ENCODE measurements at places on chromosomes 13 and 19.

DNA sequence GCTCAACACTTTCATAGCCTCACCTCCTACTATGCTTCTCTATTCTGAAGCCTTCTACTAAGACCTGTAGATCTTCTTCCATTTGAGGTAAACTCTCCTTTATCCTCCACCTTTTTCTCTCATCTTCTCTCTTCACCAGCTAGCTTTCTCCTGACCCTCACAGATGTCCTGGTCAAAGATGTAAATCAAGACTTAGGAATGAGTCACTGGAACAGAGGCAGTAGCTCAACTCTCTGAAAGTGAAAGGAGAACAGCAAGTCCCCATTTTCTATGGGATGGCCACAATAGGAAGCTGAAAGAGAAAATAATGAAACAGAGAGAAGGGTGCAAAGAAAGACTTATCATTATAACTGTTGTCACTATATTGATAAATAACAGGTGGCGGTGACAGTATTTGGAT is 86.1 kb upstream of the DOCK9 start:
- no peak for DNase-seq
- no peaks in the 10 kb centered on the region for H3K27me3 ChIP-seq
- H3K4me3 ChIP-seq: no peak overlapping the region
- H3K27ac ChIP-seq: no peak overlapping the region

DNA sequence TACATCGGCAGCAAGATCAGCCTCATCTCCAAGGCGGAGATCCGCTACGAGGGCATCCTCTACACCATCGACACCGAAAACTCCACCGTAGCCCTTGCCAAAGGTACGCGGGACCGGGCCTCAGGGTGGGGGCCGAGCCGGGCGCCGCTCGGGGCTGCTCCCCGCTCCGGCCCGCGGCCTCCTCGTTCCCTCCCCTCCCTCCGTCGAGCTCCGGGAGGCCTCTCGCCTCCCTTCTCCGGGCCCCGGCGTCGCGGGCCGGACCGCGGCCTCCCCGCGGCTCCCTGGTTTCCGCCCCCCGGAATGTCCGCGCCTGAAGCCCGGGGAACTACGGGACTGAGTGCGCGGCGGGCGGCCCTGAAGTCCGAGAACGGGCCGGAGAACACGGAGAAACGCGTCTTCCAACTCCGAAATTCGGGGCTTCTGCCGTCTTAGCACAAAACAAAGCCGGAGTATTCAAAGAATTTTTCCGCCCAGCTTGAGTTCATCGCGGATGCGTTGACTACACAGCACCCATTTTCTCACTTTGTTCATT is 423 bp downstream of the LSM14A start:
- DNase-seq: peak; percentile 22
- no peaks in the 10 kb centered on the region for H3K27me3 ChIP-seq
- H3K27ac ChIP-seq: peak overlapping the region; percentile 99
- no peaks in the 10 kb centered on the region for H3K36me3 ChIP-seq
- peaks cover 52% of the 10 kb centered on the region for H3K4me1 ChIP-seq

GRCh38 chr19:30679153-30679702 is 307.0 kb downstream of the ZNF536 start:
- H3K4me3 ChIP-seq: no peak overlapping the region
- H3K4me1 ChIP-seq: peaks cover 13% of the 10 kb centered on the region
- no peaks in the 10 kb centered on the region for H3K27me3 ChIP-seq
- no peaks in the 10 kb centered on the region for H3K36me3 ChIP-seq
- no peak overlapping the region for H3K27ac ChIP-seq

DNA sequence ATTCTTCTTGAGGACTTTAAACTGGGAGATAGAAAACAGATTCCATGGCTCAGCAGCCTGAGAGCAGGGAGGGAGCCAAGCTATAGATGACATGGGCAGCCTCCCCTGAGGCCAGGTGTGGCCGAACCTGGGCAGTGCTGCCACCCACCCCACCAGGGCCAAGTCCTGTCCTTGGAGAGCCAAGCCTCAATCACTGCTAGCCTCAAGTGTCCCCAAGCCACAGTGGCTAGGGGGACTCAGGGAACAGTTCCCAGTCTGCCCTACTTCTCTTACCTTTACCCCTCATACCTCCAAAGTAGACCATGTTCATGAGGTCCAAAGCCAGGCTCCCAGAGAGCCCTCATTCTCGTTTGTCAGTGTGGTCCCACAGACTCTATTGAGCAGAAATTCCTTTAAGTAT is 8.1 kb downstream of the N4BP2L1 start:
- no peaks in the 10 kb centered on the region for H3K36me3 ChIP-seq
- no peak for DNase-seq
- no peak overlapping the region for H3K4me3 ChIP-seq

DNA sequence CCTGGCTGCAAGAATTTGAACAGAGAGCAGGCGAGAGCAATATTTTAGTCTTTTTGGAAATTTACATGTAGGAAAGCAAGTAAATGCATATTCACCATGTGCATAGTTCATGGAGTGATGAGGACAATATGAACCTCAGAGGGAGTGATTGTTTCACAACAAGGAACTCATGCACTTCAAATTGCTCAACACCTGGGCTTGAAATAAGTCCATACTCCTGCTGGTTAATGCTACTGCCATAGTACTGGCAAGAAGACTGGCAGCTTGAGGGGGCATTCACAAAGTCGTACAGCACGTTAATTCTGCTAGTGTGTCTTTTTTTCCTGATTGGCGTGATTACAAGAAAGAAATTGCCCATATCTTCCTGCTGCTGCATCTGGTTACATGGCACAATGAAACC is 267.6 kb downstream of the PCDH17 start:
- H3K36me3 ChIP-seq: no peaks in the 10 kb centered on the region
- no peak for DNase-seq
- H3K27me3 ChIP-seq: no peaks in the 10 kb centered on the region
- H3K4me3 ChIP-seq: no peak overlapping the region

DNA sequence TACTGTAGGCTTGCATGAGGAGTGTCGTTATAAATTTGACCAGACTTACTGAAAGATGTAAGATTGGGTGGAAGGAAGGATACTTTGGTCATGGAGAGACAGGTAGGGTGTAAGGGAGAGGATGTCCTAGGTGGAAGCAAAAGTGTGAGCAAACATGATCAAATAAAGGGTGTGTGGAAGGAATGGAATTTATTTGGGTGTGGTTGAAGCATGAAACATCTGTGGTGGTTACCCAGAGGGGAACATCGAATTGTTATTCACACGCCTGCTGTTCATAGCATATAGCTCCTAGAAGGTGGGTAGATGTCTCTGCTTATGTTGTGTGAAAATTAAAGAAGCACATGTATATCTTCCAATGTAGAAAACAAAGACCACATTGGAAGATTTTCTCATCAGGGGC is 157.7 kb downstream of the ATP8A2 start:
- H3K27ac ChIP-seq: no peak overlapping the region
- H3K36me3 ChIP-seq: no peaks in the 10 kb centered on the region
- DNase-seq: no peak
- H3K4me1 ChIP-seq: no peaks in the 10 kb centered on the region

DNA sequence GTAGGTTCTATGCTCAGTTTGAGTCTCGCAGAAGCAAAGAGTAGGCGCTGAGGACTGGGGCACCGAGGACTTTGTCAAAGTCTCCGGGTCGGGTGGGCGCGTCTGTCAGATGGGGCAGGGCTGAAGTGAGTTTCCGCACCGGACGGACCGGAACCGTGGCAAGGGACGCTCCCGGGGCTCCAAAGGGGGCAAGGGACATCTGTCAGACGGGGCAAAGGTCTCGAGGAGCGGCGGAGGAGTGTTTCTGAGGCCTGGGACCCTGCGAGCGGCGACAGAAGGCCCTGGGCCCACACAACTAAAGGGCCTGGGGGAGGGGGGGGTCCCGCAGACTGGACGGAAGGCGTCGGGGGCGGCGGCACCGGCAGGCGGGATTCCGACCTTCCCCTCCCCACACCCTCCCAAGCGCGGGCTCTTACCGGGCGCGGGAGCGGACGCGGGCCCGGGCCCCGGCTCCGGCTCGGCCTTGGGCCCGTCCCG is 13.3 kb upstream of the AKAP8L start:
- no peak for DNase-seq
- H3K4me3 ChIP-seq: peak overlapping the region; percentile 98
- H3K36me3 ChIP-seq: peaks cover 3% of the 10 kb centered on the region
- peaks cover 35% of the 10 kb centered on the region for H3K4me1 ChIP-seq

DNA sequence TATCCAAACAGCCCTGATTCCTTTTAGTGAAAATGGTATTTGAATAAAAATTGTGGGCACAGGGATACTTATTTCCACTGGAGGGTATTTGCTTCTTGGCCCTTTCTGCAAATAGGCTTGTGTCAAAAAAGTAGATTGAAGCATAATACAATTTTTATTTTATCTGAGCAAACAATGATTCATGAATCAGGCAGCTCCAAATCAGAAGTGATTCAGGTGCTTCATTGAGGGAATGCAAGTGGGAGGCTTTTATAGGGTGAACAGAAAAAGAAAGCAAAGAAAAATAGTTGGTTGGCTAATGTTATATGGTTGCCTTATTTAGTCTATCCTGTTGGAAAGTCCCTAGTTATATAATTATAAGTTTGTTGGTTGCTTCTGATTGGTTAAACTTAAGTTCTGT is 117.9 kb downstream of the ITGBL1 start:
- no peaks in the 10 kb centered on the region for H3K4me1 ChIP-seq
- no peak for DNase-seq
- H3K27me3 ChIP-seq: no peaks in the 10 kb centered on the region
- no peaks in the 10 kb centered on the region for H3K36me3 ChIP-seq
- H3K4me3 ChIP-seq: no peak overlapping the region
- H3K27ac ChIP-seq: no peak overlapping the region

DNA sequence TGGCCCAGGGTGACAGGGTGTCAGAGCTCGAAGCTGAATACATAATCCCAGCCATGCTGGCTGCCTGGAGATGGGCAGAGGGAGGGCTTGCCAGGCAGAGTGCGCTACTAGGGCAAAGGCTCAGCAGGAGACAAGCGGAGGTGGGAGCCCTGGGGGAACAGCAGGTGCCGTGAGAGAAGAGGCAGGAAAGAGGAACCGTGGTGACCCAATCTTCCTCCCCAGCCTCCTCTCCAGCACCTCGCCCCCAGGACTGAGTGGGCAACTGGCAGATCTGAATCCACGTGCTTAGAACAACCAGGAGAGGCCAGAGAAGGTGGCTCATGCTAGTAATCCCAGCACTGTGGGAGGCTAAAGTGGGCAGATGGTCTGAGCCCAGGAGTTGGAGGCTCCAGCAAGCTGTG is 11.0 kb upstream of the CCL25 start:
- no peak overlapping the region for H3K4me3 ChIP-seq
- no peaks in the 10 kb centered on the region for H3K4me1 ChIP-seq
- no peak overlapping the region for H3K27ac ChIP-seq
- H3K36me3 ChIP-seq: no peaks in the 10 kb centered on the region
- DNase-seq: no peak

GRCh38 chr19:30148039-30148790 is 206.2 kb downstream of the URI1 start:
- no peaks in the 10 kb centered on the region for H3K36me3 ChIP-seq
- H3K27me3 ChIP-seq: no peaks in the 10 kb centered on the region
- no peak overlapping the region for H3K4me3 ChIP-seq
- no peak overlapping the region for H3K27ac ChIP-seq

DNA sequence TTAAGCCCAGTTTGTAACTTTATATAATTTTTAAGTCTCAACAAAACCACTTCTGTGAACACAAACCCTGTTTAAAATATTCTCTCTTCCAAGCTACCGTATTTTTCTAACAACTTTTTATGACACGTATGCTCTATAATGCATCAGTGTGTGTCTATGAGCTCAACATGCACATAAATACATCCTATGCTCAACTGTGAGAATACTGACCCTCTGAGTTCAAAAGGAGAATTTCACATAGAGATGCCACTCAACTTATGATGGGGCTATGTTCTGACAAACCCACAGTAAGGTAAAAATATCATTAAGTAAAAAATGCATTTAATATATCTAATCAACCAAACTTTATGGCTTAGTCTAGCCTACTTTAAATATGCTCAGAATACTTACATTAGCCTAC is 1139.7 kb upstream of the SPRY2 start:
- H3K36me3 ChIP-seq: no peaks in the 10 kb centered on the region
- H3K4me3 ChIP-seq: no peak overlapping the region
- H3K4me1 ChIP-seq: no peaks in the 10 kb centered on the region
- no peak overlapping the region for H3K27ac ChIP-seq

GRCh38 chr19:40232479-40232878 is 6.0 kb upstream of the CCNP start:
- no peaks in the 10 kb centered on the region for H3K4me1 ChIP-seq
- no peak overlapping the region for H3K4me3 ChIP-seq
- no peak overlapping the region for H3K27ac ChIP-seq

- no peaks in the 10 kb centered on the region for H3K36me3 ChIP-seq
- no peaks in the 10 kb centered on the region for H3K4me1 ChIP-seq
- H3K27me3 ChIP-seq: no peaks in the 10 kb centered on the region
- H3K27ac ChIP-seq: no peak overlapping the region
- DNase-seq: no peak
Measured at GRCh38 chr19:48350856-48351255, 12.9 kb downstream of the TMEM143 start.

- H3K27ac ChIP-seq: no peak overlapping the region
- H3K27me3 ChIP-seq: no peaks in the 10 kb centered on the region
- DNase-seq: no peak
- H3K4me3 ChIP-seq: no peak overlapping the region
- H3K36me3 ChIP-seq: no peaks in the 10 kb centered on the region
- H3K4me1 ChIP-seq: no peaks in the 10 kb centered on the region
Measured at GRCh38 chr13:72886272-72887067, 104.5 kb downstream of the PIBF1 start.

GRCh38 chr19:29211562-29212355 is 1.2 kb downstream of the UQCRFS1 start:
- H3K36me3 ChIP-seq: no peaks in the 10 kb centered on the region
- peak overlapping the region; percentile 93 for H3K27ac ChIP-seq
- H3K4me1 ChIP-seq: peaks cover 28% of the 10 kb centered on the region
- H3K4me3 ChIP-seq: peak overlapping the region; percentile 44
- DNase-seq: no peak

- peaks cover 6% of the 10 kb centered on the region for H3K4me1 ChIP-seq
- no peaks in the 10 kb centered on the region for H3K27me3 ChIP-seq
- H3K27ac ChIP-seq: no peak overlapping the region
- peak; percentile 43 for DNase-seq
Measured at GRCh38 chr13:75372517-75372916, 109.5 kb downstream of the TBC1D4 start.

- H3K27me3 ChIP-seq: no peaks in the 10 kb centered on the region
- H3K36me3 ChIP-seq: no peaks in the 10 kb centered on the region
- peaks cover 15% of the 10 kb centered on the region for H3K4me1 ChIP-seq
- H3K4me3 ChIP-seq: no peak overlapping the region
Measured at GRCh38 chr13:78596736-78597601, 6.4 kb downstream of the POU4F1 start.

All from body of pancreas (tissue), 4 donors.